ENCODE measurements at places on chromosomes 12 and 14. TPM values are rescaled to one million over a fixed set of nuclear protein-coding genes. Genes with fewer than 3 reads are reported as not detected.
A peak's percentile ranks its signal among the peaks of the same experiment; 100 is the strongest.

Gene TXNDC16
- 3.6 TPM for total RNA-seq

Gene CFAP54
- 0.16 TPM for total RNA-seq

GRCh38 chr12:8077207-8077606, 4.9 kb upstream of the NECAP1 start:
- no peak overlapping the region for H3K4me3 ChIP-seq
- no peaks in the 10 kb centered on the region for H3K36me3 ChIP-seq

GRCh38 chr14:93049867-93050331, 65.8 kb downstream of the ITPK1 start:
- H3K36me3 ChIP-seq = no peaks in the 10 kb centered on the region
- no peak overlapping the region for H3K4me3 ChIP-seq
- peaks cover 71% of the 10 kb centered on the region for H3K4me1 ChIP-seq
- peak; percentile 16 for DNase-seq
- peak overlapping the region; percentile 63 for H3K27ac ChIP-seq

GRCh38 chr14:102907303-102907844, 15.1 kb upstream of the AMN start:
- no peak overlapping the region for H3K27ac ChIP-seq
- DNase-seq = no peak
- peaks cover 31% of the 10 kb centered on the region for H3K36me3 ChIP-seq
- H3K4me1 ChIP-seq = no peaks in the 10 kb centered on the region
- no peaks in the 10 kb centered on the region for H3K27me3 ChIP-seq

DNA sequence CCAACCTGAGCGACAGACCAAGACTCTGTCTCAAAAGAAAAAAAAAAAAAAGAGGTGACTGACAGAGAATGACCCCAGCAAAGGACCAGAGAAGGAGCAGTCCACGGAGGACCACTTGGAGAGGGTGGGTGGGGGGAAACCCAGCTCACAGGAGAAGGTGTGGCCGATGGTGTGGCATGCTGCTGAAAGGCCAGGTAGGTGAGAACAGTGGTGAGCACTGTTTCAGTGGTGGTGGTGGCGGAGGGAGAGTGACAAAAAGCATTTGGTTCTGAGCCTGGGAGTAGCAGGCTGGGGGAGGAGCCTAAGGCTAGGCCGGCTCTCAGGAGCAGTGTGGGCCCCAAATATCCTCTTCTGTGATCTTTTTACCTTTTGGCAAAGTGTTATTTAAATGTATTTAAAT, 63.8 kb downstream of the IRF2BPL start:
- peaks cover 17% of the 10 kb centered on the region for H3K4me1 ChIP-seq
- no peak for DNase-seq
- H3K27ac ChIP-seq = no peak overlapping the region
- no peak overlapping the region for H3K4me3 ChIP-seq

DNA sequence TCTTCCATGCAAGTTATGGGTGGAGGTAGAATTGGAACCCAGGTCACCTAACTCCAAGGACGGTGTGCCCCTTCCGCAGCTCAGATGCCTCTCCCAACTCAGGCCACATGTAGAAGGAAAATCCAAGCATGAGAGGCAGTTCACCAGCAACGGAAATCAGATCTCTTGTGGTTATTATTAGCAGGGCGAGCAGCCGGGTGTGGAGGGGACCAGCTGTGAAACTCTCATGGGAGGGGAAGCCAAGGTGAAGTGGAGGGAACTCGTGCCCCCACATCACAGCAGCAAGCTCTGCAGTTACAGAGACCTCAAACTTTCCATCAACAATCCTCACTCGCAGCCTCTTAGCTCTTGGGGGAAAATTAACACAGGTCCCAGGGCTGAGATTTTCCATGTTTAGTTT, 79.7 kb downstream of the KSR2 start:
- no peak overlapping the region for H3K4me3 ChIP-seq
- peaks cover 33% of the 10 kb centered on the region for H3K27me3 ChIP-seq
- H3K36me3 ChIP-seq = no peaks in the 10 kb centered on the region
- DNase-seq = no peak
- H3K27ac ChIP-seq = no peak overlapping the region

DNA sequence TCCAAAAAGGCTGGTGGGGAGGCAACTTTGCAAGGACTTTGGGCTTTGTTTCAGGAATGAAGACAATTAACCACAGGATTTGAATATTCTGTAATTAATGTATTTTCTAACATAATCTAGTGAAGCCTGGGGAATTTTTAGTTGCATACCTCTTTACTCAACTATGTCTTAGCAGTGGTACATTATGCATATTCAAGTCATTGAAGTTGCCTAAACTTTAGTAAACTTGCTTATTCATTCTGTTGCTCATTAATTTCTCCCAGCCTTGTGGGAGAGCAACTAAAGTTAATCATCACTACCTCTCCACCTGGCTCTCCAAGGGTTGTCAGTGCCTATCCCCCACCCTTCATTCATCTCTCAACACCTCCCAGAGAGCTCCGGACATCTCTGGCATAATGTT, 54.2 kb downstream of the IFNG-AS1 start:
- no peak for DNase-seq
- no peak overlapping the region for H3K27ac ChIP-seq
- no peaks in the 10 kb centered on the region for H3K27me3 ChIP-seq
- no peaks in the 10 kb centered on the region for H3K36me3 ChIP-seq

GRCh38 chr14:71437870-71438269, 494.4 kb upstream of the RGS6 start:
- no peak overlapping the region for H3K4me3 ChIP-seq
- peaks cover 5% of the 10 kb centered on the region for H3K4me1 ChIP-seq
- H3K27me3 ChIP-seq = no peaks in the 10 kb centered on the region
- no peak for DNase-seq
- H3K36me3 ChIP-seq = no peaks in the 10 kb centered on the region

DNA sequence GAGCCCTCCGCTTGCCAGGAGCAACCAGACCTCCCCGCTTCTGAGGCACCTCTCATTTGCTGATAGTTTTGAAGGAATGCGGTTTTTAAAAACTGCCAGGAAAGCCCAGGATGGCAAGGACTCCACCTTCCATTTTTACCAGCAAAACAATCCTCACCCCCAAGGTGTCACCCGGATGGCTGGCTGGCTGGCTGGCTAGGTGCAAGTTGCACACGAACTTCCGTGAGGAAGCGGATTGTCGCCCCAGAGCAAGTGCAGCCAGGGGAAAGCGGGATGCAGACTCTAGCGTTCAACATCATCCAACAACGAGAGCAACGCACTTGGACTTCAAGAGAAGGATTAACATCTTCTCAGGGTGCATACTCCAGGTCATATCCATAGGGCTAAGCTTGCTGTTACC, 125.4 kb downstream of the RIMBP2 start:
- DNase-seq = no peak
- H3K4me3 ChIP-seq = no peak overlapping the region
- H3K27me3 ChIP-seq = peaks cover 67% of the 10 kb centered on the region

GRCh38 chr14:104545151-104545941, 34.2 kb upstream of the C14orf180 start:
- no peak for DNase-seq
- H3K4me3 ChIP-seq = peak overlapping the region; percentile 21

All from left ventricle myocardium inferior (tissue), 1 donor.